NT2/D1 (cell line): ENCODE measurements at places on chromosomes 2 and 18.

DNA sequence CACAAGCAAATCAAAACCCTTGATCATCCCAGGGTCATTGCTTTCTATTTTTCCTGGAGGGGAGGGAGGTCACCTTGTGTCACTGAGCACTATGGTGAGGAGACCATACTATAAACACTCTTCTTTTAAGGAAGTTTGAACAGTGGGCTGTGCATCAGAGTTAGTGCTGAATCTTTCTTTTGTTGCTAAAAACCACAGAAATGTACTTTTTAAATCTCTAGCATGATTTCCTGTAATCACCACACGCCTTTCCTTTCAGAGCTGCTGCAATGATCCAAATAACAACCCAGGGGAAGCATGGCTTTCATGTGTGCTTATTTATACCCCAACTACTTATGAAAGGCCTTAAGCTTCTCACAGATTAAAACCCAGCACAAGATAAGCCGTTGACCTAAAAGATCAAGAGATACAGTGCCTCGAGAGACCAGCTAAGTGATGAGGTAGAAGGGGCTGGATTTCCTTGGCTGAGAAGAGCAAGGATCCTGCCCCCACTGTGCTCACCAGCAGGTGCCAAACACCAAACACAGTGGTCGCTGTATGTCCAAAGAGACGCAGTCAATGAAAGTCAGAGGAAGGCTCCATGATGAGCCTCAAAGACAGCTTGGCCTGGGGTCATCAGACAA, 34.7 kb downstream of the TRABD2A start:
- DNase-seq: no peak

DNA sequence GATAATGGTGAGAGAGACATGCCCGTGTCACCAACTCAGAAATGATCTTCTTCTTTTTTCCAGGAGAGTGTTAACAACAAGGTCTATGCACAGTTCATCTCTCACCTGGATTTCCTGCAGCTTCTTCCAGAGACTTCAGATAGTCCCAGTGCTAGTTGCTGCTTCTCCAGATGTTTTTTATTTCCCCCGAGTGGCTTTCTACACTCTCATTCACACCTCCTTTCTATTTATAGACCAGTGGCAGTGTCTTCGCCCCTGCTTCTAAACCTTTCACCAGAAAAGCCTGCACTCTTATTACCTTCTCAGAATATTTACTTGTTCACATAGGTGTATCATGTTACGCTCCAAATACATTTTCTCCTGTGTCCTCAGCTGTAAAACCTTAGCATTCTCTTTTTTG, 558.8 kb upstream of the CHAC2 start:
- DNase-seq: no peak

DNA sequence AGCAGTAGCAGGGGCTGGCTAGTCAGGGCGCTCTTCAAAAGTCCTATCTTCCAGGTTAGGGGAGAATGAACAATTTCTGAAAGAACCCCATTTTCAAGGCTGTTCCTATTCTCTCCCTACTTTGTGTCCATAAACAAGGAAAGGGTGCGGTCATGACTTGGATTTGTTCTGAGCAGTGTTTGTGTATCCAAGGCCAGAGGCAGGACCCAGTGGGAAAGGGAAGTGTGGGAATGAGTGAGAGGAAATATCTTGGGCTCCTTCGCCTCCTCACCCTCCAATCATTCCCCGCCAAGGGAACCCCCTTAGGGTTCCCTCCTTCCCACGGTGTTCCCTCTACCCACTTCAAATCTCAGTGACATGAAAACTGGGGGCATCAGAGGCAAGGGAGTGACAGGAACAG, 25.5 kb upstream of the SPTBN1 start:
- no peak for DNase-seq

DNA sequence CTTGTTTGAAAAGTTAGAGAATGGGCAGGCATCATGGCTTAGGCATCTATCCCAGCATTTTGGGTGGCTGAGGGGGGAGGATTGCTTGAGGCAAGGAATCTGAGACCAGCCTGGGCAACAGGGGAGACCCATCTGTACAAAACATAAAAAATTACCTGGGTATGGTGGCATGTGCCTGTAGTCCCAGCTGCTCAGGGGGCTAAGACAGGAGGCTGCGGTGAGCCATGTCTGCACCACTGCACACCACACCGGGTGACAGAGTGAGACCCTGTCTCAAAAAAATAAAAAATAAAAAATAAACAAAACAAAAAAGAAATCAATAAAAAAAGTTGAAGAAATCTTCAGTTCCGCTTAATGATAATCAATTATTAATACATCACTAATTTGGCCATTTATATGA, 146.5 kb downstream of the CDH7 start:
- no peak for DNase-seq

GRCh38 chr2:221334481-221335218, 237.5 kb downstream of the EPHA4 start:
- no peak for DNase-seq

GRCh38 chr2:201471732-201472393, 20.3 kb downstream of the STRADB start:
- no peak for DNase-seq
